ENCODE measurements at places on chromosomes 1 and 21.

GRCh38 chr21:32279377-32279680 lies 480 bp upstream of the MIS18A start:
- no peak for DNase-seq

- no peak for DNase-seq
Observed at GRCh38 chr1:58200437-58200836, 346.1 kb downstream of the OMA1 start.

- peak; percentile 82 for DNase-seq
Observed at GRCh38 chr1:223844787-223845036, 1.0 kb downstream of the TP53BP2 start.

DNA sequence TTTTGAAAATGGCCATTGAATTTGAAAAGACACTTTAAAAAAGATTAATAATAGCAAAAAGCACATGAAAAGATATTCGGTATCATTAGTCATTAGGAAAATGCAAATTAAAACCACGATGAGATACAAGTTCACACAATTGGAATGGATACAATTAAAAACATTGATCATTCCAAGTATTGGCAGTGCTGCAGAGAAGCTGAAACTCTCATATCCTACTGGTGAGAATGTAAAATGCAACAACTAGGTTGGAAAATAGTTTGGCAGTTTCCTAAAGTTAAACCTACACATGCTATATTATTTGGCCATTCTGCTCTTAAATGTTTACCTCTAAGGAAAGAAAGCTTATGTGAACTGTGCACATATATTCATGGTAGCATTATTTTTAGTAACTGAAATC lies 838.7 kb upstream of the PRMT6 start:
- DNase-seq: no peak

DNA sequence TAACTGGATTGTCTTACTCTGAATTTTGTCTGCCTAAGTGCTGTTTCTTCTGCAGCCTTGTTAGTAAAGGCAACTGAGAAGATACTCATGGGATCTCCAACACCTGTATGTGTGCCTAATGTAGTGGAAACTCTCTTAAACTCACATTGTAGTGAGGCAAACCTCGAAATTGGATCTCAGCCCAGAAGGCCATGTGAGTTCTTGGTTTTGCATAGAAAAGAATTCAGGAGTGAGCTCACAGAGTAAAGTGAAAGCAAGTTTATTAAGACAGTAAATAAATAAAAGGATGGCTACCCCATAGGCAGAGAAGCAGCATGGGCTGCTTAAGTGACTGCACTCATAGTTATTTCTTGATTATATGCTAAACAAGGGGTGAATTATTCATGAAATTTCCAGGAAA lies 1344.7 kb downstream of the NCAM2 start:
- no peak for DNase-seq

- no peak for DNase-seq
Observed at GRCh38 chr1:53122961-53123413, 19.5 kb downstream of the SLC1A7 start.

- DNase-seq: no peak
Observed at GRCh38 chr1:205267306-205267902, 39.7 kb downstream of the TMCC2 start.

- DNase-seq: no peak
Observed at GRCh38 chr21:42688841-42689371, 35.5 kb downstream of the PDE9A start.

DNA sequence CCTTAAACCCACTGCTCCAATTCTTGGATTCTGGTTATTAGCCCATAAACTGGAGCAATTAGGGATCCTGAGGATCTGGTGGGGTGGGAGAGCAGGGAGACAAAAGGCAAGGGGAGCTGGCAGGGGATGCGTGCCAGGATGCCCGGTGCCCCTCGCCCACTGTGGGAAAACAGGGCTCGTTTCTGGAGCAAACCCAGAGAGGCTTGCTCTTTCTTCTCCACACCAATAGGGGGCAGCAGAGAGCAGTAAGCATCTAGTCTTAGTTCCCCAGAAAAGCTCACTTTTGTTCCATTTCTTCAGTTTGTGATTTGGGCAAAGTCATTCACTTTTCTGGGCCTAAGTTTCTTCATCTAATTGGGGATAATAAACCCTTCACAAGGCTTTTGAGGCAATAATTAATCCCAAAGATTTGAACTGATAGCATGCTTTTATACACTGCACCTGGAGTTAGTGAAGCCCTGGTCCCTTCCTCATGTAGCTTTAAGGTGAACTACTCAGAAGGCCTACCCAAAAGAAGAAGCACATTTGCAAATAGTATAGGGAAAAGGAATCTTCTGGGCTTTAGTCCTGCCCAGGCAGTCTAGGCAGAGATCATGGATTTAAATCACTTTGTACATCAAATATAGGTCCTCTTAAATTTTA lies 160.6 kb upstream of the USP24 start:
- peak; percentile 29 for DNase-seq

GRCh38 chr1:224721000-224721399 lies 104.9 kb downstream of the CNIH3 start:
- DNase-seq: no peak

GRCh38 chr1:42674214-42674613 lies 8.0 kb upstream of the YBX1 start:
- no peak for DNase-seq

DNA sequence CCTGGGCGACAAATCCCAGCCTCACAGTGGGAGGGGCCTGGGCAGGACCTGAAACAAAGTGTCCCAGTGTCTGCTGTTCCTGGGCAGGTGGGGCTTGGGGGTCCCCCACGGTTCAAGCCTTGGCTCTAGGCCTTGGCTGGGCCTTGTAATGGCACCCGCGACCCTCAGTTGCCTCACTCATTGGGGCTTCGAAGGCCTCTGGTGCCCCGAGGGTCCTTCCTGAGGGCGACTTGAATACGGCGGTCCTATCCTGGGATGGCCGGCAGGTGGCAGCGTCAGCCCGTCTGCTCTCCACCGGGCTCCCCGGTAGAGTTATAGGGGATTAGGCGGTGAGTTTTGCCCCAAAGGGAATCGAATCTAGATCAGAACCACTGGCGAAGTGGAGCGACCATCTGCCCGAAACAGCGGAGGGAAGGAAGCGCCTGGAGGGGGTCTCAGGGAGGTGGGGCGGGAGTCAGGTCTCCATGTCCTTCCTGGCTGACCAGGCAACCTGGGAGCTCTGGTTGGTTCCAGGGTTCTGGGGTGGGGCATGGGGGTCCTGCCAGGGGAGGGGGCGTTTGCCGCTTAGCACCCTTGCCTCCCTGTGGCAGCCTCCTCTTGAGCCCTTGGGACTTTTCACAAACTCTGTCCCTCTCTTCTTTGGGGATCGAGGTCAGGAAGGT lies 2.1 kb upstream of the PEX10 start:
- peak; percentile 90 for DNase-seq

- peak; percentile 71 for DNase-seq
Observed at GRCh38 chr1:2229037-2229864, 1.1 kb downstream of the SKI start.

GRCh38 chr1:106907795-106908194 lies 148.7 kb upstream of the PRMT6 start:
- no peak for DNase-seq

- DNase-seq: no peak
Observed at GRCh38 chr1:54379555-54380289, 26.5 kb downstream of the SSBP3 start.

DNA sequence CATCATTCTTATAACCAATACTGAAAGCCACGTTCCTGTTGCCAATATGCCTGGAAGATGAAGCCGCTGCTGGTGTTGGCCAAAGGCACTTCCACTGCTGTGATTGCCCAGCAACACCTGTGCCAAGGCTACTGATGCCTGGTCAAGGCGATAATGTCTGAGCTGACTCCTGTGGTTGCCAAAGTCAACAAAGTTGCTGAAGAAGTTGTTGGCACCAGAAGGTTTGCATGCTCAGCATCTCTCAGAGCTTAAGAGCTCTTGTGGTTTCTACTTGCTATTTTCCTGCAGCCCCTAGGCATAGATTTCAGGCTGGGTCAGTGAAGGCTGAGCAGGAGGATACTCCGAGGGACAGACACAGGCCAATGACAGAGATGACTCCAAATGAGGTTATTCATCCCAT lies 63.4 kb upstream of the RAB3GAP2 start:
- DNase-seq: no peak

GRCh38 chr21:45523411-45524101 lies 18.7 kb downstream of the SLC19A1 start:
- DNase-seq: no peak

DNA sequence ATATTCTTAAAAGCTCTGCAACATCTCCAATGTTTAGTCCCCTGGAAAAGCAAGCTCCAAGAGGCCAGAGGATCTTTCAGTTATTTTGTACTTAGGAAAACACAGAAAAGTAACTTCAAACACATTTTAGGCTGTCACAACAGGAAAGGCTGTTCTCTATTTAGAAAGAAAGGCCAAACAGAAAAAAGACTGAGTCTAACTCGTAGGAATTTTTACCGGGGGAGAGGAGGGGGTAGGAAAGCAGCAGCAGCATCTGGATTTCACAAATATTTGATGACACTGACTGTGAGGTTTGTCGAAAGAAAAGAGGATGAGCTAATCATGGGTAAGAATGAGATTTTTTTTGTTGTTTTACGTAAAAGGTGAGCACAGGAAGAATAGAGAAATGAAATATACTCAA lies 107.1 kb downstream of the EIF4G3 start:
- no peak for DNase-seq

DNA sequence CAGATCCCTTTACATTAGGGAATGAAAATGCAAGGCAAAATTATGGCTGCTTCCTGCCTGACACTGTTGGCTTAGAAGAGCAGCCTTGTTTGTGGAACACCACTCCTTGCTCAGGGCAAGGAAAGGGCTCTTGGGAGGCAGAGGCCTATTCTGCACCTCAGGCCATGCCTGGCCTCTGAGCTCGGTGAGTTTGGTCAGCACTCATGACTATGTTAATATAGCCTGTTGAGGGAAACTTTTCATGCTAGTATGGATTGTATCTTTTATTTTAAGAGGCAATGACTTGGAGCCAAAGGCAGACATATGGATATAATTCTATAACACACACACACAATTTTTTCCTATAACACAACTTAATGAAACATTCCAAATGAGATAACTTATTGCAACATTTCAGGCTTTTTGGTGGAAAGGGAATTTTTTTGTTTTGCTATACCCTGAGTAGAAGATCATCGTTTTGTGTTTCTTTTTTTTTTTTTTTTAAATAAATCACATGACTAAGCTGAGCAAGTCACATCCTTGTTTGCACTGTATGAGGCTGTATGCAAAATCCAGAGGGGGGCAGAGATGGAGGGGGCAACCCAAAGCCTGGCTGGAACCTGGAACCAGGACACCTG lies 5.6 kb upstream of the YRDC start:
- no peak for DNase-seq

- DNase-seq: no peak
Observed at GRCh38 chr1:43547538-43548072, 16.9 kb downstream of the PTPRF start.

- DNase-seq: peak; percentile 51
Observed at GRCh38 chr21:44865561-44866280, 7.8 kb downstream of the PTTG1IP start.

DNA sequence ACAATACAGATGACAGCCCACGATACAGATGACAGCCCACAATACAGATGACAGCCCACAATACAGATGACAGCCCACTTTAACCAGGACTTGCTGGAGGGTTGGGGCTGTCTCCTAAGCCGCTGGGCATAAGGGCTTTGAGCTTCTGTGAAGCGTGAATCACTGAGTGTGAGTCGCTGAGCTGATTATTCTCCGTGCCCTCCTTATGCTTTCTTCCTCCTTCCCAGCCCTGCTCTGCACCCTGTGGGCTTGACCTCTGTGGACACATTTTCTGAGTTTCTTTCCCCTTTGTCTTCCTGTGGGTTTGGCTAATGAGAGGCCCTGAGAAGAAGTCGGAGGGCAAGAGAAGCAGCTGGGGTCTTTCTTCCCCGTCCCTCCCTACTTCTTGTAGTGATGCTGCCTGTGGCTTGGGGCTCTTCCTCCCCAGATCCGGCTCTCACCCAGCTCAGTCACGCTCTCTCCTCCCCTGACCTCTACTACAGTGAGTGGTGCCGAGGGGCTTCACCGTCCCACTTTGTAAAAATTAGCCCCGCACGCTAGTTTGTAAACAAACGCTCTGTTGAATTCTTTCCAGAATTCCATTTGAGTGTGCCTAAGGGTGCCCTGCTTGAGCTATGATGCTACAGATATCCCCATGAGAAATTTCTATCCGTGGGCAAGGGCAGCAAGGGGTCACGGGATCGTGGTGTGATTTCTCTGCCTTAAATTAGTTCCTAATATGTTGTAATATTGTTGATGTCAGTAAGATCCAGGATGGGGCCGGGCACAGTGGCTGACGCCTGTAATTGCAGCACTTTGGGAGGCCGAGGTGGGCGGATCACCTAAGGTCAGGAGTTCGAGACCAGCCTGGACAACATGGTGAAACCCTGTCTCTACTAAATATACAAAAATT lies 46.4 kb upstream of the SOD1 start:
- DNase-seq: no peak

DNA sequence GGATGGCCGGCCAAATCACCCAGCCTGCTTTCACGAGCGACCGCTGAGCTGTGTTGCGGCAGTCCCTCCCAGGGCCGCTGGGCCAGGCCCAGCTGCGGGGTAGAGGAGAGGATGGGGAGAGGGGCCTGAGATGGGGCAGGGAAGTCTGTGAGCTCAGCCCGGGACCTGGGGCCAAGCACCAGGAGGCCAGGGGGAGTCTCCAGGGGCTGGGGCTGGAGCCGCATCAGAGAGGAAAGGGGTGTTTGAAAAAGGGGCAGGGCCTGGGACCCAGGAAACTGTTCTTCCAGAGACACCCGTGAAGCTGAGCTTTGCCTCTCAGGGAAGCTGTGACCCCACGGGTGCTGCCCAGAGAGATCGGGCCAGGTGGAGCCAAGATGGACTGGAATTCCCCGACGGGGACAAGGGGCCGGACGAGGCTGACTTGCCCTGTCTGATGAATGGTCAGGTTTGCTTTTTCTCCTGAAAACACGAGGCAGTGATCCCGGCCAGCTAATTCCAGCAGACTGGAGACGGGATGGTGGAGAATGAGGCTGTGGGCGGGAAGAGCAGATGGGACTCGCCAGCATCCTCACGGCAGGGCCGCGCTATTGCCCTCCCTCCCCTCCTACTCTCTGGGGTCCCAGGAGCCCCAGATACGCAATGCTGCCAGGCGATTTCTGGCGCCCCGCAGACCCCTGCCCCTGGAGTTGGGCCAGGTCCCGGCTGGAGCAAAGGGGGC lies 40.3 kb upstream of the COL18A1 start:
- DNase-seq: no peak

DNA sequence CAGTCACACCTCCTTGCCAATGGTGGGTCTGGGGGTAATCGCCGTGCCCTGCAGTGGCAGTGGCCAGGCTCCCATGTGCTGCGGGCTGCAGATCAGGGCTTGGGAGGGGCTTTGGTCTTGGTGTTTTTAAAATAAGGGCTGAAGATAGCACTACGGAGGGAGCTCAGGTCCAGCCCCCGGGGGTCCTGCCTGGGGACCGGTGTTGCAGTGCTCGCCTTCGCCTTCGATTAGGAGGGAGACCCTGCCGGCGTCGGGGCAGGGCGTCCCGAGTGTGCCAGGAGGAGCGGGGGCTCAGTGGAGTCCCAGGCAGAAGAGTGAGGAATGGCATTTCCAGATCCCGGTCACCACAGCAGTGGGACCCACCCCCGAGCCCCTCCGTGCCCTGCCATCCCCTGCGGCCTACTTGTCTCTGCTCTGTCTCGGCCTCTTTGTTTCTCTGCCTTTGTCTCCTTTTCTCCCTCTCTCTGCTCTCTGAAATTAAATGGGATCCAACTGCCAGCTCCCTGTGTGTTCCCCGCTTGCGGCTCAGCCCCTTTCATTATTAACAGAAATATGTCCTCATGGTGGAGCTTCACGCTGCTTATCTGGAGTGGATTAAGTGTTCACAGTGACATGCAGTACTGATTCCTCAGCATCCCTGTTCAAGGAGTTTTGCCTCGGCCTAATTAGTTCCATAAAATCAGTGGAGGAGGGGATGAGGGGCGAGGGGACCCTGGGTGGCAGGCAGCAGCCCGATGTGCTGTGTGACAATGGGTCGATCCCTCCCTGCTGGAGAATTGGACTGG lies 44.4 kb downstream of the DMRTB1 start:
- no peak for DNase-seq

All from activated T-cell treated with anti-CD3 and anti-CD28 coated beads, Interleukin-2, amount 50 U/mL, for 48 hours (primary cell).